ENCODE measurements at places on chromosomes 5 and 9.
A peak's percentile ranks its signal among the peaks of the same experiment; 100 is the strongest.

DNA sequence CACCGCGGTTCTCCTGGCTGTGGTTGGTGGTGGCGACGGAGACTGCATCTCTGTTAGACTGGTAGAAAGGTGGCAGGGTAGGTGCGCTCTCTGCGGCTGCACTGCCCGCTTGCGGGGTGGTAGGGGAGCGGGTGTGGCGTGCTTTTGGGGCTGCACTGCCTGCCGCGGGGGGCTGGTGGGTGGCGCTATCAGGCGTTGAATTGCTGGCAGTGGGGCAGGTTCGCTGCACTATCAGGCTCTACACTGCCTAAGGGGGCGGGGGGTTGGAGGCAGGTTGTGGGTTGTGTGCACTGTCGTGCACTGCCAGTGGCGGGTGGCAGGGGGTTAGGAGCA is 21.0 kb upstream of the TRIM52 start:
- no peak for DNase-seq

GRCh38 chr5:96478983-96479382 is 45.9 kb upstream of the PCSK1 start:
- DNase-seq: no peak

- DNase-seq: no peak
These were observed 32.9 kb downstream of the PALM2AKAP2 start for GRCh38 chr9:109812818-109813281.

GRCh38 chr9:70574151-70574837 is 159.8 kb upstream of the KLF9 start:
- no peak for DNase-seq

GRCh38 chr5:154630410-154630809 is 124.8 kb upstream of the LARP1 start:
- DNase-seq: no peak

DNA sequence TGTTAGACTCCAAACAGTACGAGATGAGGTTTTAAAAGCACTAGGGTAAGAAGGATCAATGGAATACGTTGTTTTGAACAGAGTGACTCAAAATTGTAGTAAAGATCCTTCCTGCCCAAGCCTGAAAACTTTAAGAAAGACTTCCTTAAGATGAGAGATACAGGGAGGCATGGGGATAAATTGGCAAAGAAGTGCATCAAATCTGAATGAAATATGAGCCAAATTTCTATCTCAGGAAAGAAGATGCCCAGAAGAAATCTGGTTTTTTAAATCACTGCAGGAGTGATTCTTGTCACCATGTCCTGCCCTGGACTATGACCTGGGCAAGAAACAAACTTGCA is 14.9 kb downstream of the FCN2 start:
- no peak for DNase-seq

DNA sequence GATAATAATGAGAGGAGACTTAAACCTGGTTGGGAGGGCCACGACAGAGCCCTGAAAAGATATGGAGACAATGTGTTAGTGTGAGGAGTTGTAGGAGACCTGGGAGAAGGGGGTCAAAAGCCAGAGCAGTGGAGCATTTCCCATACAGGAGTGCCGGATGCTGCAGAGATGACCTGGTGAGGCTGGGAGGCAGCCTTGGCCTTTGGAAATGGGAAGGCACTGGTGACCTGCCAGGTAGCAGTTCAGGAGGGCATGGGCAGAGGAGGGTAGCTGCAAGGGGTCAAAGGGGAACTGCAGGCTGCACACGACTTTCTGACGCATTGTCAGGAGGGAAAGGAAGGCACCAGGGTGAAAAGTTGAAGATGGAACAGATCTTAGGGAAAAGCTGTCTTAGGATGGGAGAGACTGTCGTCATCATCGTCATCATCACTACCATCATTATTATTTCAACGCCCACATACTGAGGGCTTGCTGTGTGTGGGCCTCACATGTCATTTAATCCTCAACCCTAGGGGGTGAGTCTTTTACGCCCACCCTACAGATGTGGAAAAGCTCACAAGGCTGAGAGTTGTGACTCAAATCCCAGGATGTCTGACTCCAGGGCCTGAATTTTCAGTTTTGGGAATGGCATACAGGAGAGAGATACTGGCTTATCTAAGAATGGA is 13.3 kb downstream of the ARAP3 start:
- no peak for DNase-seq

GRCh38 chr5:160042671-160043070 is 33.7 kb downstream of the TTC1 start:
- DNase-seq: no peak

DNA sequence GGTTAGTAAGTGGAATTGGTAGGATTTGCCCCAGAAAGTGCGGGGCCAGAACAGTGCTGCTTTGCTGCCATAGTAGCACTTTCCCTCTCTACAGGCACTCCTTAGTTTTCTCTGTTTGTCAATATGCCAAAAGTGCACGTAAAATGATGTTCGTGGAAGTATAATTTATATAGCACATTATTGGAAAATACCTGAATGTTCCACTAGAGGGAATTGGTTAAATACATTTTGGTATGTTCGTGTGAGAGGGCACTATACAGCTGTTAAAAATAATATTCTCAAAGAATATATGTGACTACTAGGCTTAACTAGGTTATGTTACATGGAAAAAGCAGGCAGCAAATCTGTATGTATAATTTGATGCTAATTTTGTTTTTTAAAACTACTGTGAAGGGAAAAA is 184.0 kb upstream of the GDNF start:
- no peak for DNase-seq

DNA sequence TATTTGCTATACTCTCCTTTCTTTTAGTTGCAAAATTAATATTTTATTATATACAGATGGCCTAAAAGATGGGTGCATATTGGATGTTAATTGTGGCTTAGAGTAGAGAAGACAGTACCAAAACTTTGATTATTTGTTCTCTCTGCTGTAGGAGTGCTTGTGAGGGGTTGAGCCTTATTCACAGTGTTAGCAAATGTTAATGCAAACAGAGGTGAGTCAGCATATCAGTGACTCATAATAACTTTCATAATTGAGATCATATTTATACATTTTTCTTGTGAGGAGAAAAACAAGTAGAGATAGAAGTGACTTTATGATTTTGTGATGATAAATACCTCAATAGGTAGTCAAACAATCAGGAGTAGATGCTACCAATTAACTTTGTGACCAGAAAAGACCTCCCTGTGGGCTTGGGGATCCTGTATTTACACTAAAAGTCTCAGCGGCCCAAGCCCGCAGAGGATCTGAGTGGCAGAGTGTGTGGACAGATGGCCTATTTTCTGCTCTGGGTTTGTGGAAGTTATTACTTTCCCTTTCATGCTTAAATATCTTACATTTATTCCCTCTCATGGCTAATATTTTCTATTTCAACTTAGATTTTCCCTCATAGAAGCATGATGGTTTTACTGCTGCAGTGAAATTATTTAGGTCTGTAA is 226.5 kb downstream of the TAF11L14 start:
- DNase-seq: no peak

- no peak for DNase-seq
These were observed 401.4 kb downstream of the TMEM161B start for GRCh38 chr5:87867281-87867680.

DNA sequence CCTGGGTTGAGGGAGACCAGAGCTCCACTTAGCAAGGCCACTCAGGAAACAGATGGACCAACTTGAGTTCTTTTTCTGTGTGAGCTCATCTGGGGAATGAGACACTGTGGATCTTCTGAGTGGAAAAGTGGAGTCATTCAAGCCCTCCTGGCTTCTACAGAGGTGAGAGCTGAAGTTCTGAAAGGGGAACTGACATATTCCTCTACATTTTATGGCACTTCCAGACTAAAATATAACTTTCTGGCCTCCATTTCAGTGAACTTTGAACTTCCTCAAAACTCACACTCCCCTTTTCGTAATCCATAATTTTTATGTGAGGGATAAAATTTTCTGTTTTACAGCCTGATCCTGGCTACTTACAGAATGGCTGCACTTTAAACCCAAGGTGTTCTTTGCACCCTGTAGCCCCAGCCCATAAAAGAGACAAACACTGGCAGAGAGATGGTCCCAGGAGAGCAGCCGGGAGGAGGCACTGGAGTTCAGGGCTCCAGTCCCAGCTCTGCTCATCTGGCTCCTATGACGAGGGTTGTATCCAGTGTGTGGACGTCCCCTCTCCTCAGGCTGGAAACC is 10.8 kb downstream of the SPAAR start:
- DNase-seq: no peak

- DNase-seq: no peak
These were observed 161.2 kb downstream of the FGF18 start for GRCh38 chr5:171580502-171581265.

- peak; percentile 79 for DNase-seq
These were observed at the start of the genes GBA2 and RGP1 for GRCh38 chr9:35748858-35749514. GBA2 (minus strand) TSS chr9:35749228; CDS start chr9:35748704, 524 bp downstream. RGP1 (plus strand) TSS chr9:35749287; CDS start chr9:35749756, 469 bp downstream.

DNA sequence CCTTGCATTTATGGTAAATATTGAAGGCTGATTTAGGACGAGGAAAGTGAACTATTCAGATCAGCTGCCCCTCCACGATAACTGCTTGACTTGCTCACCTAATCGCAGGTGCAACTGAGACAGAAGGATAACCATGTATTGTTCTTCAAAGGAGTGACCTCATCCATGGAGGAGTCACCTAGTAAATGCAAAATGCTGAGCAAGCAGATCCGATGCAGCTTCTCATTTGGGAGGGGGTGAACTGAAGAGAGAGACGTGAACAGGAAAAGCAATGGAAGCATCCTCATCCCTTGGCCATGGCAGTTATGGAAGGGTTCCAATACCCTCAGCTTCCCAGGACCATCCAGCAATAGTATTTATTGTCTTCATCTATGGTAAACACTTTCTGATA is 47.5 kb downstream of the RASGRF2 start:
- no peak for DNase-seq

GRCh38 chr5:158911693-158912363 is 187.9 kb downstream of the EBF1 start:
- no peak for DNase-seq

DNA sequence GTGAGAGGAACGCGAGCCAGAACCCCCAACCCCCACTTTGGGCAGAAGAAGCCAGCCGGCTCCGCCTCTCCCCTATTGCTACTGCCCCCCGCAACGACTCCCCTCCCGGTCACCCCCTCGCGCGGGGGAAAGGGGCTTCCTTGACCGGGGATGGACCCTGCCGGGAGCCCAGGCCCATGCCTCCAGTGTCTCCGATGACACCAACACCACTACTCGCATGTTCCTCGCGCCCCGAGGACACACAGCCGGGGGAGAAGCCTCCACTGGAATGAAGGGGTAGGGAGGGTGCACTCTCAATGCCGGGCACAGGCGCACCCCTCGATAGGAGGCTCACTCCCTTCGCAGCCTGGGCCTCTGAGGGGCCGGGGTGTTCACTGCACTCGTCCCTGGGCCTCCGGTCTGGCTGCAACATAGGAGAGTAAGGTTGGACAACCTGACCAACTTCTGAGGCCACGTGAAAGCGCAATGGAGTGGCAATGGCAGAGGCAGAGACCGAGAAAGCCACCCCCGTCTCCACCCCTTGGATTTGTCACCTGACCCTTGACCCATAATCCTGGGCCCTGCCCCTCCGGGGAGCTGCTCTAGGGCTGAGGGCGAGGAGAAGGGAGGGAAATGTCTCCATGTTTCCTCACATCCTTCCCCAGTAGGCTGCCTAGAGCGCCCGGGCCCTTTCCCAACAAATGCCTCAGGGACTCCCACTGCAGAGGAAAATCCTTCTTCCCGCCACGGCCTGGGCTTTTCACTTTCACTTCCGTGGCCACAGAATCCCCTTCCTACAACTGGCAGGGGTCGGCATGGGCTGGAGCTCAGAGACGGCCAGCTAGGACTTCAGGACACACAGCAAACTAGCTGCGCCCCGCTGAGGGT is 1.1 kb upstream of the CNTFR start:
- no peak for DNase-seq

- DNase-seq: no peak
These were observed 19.3 kb upstream of the RXRA start for GRCh38 chr9:134306636-134307600.

DNA sequence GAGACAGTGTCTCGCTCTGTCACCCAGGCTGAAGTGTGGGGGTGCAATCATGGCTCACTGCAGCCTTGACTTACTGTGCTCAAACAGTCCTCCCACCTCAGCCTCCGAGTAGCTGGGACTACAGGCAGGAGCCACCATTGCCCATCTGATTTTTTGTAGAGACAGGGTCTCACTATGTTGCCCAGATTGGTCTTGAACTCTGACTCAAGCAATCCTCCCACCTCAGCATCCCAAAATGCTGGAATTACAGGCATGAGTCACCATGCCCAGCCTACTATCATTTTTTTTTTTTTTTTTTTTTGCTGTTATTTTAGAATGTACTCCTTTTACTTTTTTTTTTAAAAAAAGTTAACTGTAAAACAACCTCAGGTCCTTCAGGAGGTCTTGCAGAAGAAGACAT is 449.0 kb downstream of the CCDC171 start:
- DNase-seq: no peak

DNA sequence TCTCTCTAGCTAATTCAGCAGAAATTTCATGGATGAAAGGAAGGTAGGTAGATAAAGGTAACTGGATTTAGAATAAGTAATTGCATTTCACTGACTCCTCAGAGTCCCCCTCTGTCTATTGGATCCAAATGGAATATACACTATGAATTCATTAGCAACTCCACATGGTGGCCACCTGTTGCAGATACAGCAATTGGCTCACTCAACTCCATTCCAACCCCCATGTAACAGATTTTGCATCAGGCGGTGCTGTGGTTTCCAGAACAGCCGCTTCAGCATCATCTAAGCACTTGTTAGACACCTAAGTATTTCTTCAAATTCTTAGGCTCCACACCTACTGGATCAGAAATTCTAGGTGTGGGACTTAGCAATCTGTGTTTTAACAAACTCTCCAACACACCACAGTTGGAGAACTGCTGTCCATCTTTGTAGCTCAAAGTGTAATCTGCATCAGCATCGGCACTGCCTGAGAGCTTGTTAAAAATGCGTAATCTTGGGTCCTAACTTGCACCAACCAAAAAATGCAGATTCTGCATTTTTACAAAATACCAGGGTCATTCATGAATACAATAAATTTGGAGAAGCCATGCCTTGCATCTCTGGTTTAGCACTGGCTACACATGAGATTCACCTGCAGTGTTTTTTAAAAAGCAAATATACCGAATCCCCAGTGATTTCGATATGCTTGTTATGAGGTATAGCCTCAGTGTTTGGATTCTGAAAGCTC is 413.8 kb upstream of the CD180 start:
- DNase-seq: no peak

GRCh38 chr5:123964884-123965283 is 452.9 kb downstream of the CSNK1G3 start:
- DNase-seq: no peak

DNA sequence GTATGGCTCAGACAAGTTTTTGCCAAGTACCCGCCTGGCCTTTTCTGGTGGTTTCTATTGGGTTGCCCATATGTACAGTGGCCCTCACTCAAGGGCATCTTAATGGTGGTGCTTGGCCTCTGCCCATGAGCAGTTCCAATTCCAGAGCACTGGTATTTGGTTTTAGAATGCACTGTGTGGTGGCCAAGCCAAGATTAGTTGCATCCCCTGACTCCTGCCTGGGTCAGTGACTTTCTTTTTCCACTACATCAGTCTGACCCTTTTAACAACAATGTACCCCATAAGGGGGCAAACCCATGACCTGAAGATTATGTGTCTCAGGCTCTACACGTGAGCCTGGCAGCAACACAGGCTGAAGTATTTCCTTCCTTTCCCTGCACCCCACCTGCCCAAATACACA is 34.2 kb downstream of the NPR3 start:
- DNase-seq: no peak

- DNase-seq: no peak
These were observed 120.1 kb downstream of the WNK2 start for GRCh38 chr9:93303806-93304573.
